ENCODE measurements at places on chromosomes 11 and 22.

DNA sequence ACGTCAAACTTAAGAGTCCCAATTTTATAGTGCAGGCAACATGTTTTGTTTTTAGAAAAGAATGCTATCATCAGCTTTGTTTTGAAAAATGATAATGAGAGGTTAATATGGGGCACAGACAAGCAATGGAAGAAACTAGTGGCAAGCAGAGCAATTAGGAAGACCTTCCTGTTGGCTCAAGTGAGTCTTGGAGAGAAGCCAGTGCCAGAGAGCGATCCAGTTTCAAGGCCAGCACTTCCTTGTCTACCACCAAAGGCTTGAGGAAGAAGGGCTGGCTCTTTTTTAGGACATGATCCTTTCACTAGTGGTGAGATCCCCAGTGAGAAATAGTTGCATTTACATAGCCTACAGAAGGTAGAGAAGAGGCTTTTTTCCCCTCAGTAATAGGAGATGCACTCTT, 1340.7 kb downstream of the LRRC4C start:
- no peak for DNase-seq
- H3K36me3 ChIP-seq, result no peaks in the 10 kb centered on the region
- H3K27me3 ChIP-seq, result no peaks in the 10 kb centered on the region
- no peak overlapping the region for H3K27ac ChIP-seq
- H3K4me1 ChIP-seq, result no peaks in the 10 kb centered on the region

DNA sequence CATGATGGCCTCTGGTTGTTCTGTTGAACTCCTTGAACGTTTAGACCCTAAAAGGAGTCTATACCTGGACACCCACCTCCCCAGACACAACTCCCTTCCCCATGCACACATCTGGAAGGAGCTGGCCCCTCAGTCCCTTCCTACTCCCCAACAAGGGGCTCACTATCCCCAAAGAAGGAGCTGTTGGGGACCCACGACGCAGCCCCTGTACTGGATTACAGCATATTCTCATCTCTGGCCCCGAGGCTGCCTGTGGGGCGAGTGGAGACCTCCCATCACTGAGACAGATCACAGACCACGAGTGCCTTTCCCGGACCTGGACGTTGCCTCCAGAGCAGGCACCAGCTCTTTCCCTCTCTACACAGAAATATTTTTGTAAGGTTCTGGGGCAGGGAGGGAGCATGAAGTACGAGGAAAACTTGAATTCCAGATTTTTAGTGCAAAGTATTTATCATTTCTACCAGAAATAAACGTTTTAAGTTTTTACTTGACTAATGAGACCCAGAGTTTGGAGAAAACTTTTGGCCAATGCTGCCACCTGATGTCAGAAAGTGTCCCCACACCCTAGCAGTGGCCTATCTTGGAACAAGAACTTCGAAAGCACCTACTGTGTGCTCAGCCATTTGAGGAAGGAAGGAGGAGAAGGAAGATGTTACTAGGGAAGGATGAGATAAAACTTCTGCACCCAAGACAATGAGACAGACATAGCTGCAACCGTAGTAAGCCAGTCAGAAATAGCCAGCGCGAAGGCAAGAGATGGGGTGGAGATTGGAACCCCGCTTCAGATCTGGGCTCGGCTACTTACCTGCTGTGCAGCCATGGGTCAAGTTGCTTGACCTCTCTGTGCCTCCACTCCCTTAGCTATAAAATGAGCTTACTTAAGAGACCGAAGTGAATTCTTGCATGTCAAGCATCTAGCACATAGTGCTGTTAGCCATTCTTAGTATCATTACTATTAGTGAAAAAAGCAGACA, 10.2 kb upstream of the POU2F3 start:
- no peak overlapping the region for H3K27ac ChIP-seq
- H3K4me1 ChIP-seq, result no peaks in the 10 kb centered on the region
- no peaks in the 10 kb centered on the region for H3K36me3 ChIP-seq
- DNase-seq, result no peak

DNA sequence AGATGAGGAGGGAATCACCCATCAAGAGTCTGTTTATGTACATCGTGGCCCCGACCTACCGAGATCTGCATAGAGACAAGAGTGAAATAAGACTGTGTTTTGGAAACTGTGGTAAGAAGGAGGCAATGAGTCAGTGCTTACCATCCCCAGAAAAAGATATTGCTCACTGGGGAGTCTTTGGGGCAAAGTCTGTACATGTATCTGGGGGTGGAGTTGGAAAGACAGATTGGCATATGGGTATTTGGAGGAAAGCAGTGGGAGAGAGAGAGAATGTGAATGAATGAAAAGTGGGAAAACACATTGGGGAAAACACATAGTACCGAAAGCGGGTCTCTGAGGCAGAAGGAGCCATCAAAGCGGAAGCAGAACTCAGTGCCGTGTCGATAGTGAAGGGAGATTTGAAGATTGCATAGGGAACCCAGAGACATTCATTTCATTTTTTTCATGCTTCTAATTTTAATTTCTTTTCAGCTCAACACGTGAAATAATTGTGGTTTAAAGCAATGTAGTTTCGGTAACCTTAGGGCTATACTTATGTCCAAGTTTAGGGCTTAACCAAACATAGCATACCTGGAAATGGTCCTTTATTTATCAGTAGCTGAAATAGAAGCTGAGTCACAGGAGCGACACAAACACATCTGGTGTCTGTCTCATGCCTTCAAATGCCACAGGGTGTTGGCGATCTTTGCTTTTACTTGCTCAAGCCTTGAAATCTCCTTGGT, 98.6 kb upstream of the CD44 start:
- no peaks in the 10 kb centered on the region for H3K27me3 ChIP-seq
- peak overlapping the region; percentile 68 for H3K27ac ChIP-seq
- peaks cover 6% of the 10 kb centered on the region for H3K4me1 ChIP-seq
- H3K4me3 ChIP-seq, result no peak overlapping the region

DNA sequence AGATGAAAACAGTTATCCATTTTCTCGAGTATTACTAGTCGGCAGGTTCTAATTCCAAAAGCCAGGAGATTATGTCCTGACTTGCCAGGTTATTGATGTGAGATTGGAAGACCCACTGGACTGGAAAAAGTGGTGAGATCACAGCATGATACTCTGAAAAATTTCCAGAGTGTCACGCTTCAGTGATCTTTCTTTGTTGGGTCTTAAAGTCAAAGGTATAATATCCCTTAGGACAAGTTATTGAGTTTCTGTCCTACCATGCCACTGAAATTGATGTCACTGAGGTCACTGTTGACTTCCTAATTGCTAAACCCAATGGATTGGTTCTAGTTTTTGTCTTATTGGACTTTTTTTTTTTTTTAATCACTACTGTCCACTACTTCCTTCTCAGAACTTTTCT, 104.5 kb upstream of the GRAMD1B start:
- no peaks in the 10 kb centered on the region for H3K4me1 ChIP-seq
- no peak overlapping the region for H3K27ac ChIP-seq
- no peaks in the 10 kb centered on the region for H3K27me3 ChIP-seq
- no peak overlapping the region for H3K4me3 ChIP-seq
- no peaks in the 10 kb centered on the region for H3K36me3 ChIP-seq

DNA sequence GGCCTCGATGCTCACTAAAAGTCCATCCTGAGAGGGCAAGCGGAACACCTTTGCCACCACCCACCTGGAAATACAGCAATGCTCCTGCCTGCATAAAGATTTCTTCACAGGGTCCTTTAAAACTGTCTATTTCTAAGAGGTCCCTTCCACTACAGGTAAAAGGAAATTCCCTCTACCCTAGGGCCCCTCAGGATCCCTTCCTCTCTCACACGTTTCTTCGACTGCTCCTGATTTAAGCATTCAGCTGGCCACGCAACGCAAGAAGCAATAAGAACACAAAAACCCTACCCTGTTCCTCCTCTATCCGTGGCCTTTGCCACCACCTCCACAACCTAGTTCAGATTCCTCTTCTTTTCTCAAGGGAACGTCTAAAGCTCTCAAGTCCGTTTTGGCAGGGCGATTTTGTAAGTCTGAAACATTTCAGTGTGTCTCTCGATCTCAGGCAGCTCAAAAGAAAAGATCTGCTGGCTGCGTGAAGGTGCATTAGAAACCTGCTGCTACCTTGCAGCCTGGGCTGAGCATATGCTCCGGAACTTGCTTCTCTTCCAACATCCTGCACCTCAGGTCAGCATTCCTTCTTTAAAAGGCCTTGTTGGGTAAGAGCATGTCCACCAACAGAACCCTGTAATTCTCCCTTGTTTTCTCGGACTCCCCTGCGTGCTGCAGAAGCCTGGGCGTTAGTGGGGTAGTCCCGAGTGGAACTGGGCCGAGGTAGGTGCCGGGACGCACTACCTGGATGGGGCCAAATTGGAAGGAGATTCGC, 1.6 kb downstream of the LGR4 start:
- peak overlapping the region; percentile 61 for H3K4me3 ChIP-seq
- H3K27me3 ChIP-seq, result peaks cover 53% of the 10 kb centered on the region
- no peaks in the 10 kb centered on the region for H3K36me3 ChIP-seq
- DNase-seq, result no peak
- H3K4me1 ChIP-seq, result no peaks in the 10 kb centered on the region
- peak overlapping the region; percentile 37 for H3K27ac ChIP-seq

GRCh38 chr22:39430576-39431150, 26.1 kb upstream of the MGAT3 start:
- no peaks in the 10 kb centered on the region for H3K4me1 ChIP-seq
- no peak overlapping the region for H3K27ac ChIP-seq
- no peak for DNase-seq
- no peaks in the 10 kb centered on the region for H3K27me3 ChIP-seq
- H3K4me3 ChIP-seq, result no peak overlapping the region

- H3K36me3 ChIP-seq, result peaks cover 66% of the 10 kb centered on the region
- H3K27me3 ChIP-seq, result no peaks in the 10 kb centered on the region
- H3K27ac ChIP-seq, result peak overlapping the region; percentile 95
These were observed 119.7 kb downstream of the ETS1 start for GRCh38 chr11:128467610-128468041.

DNA sequence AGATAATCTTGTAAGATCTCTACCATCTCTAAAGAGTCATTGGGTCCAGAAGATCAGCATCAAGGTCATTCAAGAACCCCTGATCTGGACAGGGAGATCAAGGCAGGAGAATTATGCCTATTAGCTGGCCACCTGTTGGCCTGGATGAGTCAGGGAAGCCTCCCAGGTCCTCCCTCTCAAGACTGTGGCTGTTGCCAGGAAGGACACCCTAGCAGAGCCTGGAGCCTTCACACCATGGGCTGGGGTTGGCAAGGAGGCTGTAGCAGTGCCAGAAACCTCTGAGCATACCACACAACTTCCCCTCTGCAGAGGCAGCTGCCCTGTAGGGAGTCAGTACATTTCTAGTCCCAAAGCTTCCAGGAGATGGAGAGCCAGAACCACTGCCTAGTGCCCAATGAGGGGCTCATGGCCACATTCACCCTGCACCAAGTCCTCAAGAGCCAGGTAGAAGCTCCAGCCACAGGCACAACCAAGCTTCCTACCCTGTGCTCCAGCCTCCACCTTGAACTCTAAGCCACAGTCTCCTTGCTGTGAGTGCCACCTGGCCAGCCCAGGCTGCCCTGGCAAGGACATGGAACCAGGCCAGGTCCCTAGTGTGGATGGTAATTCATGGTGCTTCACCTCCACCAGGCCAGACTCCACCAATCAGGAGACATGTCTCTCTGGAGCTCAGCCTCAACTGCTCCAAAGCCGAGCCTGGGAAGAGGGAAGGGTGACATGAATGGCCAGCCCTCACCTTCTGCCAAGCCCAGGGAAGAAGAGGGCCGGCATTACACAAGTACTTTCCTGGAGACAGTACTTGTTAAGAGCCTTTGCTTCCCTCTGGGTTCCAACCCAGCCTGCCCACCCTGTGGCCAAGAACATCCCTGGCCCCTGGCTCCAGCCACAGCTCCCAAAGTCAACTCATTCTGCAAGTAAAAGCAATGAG, 124.3 kb downstream of the BUD13 start:
- no peak overlapping the region for H3K27ac ChIP-seq
- H3K4me3 ChIP-seq, result no peak overlapping the region
- H3K4me1 ChIP-seq, result no peaks in the 10 kb centered on the region
- no peak for DNase-seq

DNA sequence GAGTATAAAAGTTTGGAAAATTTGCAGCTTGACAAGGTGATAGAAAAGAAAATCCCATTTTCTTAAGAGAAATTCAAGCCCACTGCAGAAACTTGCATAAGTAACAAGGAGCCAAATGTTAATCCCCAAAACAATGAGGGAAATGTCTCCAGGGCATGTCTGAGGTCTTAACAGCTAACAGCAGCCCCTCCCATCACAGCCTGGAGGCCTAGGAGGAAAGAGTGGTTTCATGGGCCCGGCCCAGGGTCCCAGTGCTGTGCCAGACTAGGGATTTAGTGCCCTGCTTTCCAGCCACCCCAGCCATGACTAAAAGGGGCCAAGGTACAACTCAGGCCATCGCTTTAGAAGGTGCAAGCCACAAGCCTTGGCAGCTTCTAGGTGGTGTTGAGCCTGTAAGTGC, 123.7 kb upstream of the TRPC6 start:
- H3K27ac ChIP-seq, result no peak overlapping the region
- DNase-seq, result no peak
- H3K4me3 ChIP-seq, result no peak overlapping the region
- H3K36me3 ChIP-seq, result no peaks in the 10 kb centered on the region
- no peaks in the 10 kb centered on the region for H3K27me3 ChIP-seq

DNA sequence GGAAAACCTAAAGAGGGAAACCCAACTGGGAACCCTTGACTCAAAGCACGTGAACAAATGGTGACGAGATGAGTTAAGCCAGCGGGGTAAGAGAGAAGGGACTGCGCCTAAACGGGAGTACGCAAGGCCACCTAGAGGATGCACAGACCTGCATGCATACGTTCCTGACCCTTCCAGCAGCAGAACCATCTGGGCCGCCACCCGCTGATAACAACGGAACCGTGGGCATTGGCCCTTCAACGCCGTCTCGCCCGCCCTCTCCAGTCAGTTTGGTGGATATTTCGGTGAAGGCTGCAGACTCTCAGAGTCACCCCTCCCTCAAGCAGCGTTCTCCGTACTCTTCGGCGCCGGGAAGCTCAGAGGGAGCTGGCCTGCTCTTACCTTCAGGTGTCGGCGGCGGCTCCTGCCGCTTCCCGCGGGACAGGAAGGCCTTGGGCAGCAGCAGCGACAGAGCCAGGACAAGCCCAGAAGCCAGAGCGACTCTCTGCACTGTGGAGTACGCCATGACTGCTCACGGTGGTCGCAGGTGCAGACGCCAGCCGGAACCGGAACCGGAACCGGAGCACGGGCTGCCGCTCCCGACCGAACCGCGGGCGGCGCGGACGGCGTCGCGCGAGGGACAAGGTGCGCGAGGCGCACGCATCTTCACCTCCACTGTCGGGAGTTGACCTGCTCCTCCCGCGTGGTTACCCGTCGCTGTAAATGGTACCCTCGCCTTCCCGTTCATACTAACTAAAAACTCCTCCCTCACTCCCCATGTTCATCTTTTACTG, at the start of gene RIC3:
TSS of gene RIC3 (minus strand) at position 541 of the 773 bp plus-strand sequence. CDS start at position 505, 36 bp downstream.
- peak within 1 kb of the TSS; percentile 35 for H3K4me3 ChIP-seq
- H3K36me3 ChIP-seq, result no peaks in the 10 kb centered on the region
- no peak for DNase-seq
- peaks cover 3% of the 10 kb centered on the region for H3K4me1 ChIP-seq
- no peak within 1 kb of the TSS for H3K27ac ChIP-seq
